ENCODE measurements at places on chromosomes 5 and 9.

DNA sequence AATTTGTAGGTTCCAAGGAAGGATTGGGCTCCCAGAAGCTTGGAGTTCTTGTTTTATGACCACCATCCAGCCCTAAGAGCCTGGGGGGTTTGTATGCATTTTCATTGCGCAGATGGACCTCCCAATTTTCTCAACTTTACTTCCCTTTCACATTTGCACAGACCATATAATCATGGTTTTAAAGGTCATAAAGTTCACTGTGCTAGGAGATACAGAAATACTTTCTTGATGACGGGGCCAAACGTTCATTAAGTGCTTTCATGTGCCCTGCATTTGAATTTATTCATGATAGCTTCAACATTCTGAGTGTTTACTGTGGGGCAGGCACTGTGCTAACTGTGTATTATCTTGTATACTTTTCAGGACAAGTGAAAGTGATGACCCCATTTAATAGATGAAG lies 51.5 kb downstream of the WWC1 start:
- no peak for DNase-seq

DNA sequence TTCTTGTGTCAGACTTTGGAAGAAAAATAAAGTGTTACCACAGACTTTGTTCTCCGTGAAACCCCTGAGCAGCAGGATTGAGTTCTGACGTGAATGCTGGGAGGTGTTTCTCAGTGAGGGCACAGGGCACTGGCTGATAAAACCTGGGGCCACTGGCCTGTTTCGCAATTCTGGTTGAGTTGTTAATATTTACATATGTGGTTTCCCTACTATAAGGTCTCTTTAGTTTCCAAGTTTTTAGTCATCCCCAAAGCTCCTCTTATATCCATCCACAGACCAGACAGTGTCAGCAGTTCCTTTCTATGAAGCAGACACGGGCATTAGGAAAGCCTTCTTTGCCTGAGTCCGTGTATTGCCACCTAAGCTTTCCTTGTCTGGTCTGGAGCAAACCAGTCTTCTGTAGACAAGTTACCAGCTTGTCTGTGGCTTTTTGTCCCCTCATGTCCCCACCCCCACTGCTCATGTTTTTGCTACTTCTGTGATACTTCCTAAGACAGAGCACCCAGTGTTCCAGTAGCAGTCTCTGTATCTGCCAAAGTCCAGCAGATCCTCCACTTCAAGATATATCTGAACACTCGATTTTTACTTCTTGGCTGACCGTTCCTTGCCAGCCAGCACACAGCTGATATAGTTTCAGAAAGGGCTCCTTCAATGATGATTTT lies 42.0 kb downstream of the ACO1 start:
- no peak for DNase-seq

DNA sequence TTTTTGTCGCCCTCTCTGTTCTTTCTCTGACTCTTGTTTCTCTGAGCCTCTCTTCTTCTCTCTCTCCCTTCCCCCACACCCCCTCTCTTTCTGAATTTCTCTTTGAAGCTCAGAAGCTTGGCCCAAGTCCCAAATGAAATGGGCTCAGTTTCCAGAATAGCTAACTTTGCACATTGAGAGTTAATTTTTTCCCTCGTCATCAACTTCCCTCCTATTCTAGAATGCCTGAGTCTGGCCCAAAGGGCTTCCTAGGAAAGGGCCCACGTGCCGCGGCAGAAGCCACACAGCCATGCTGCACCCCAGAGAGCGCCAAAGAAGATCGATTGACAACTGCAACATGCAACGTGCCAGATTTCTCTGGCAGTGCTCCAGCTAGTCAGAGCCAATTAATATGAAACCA lies 588.8 kb upstream of the KLF4 start:
- DNase-seq, result no peak

- no peak for DNase-seq
These were observed 97.7 kb downstream of the RALGPS1 start for GRCh38 chr9:127012250-127012649.

GRCh38 chr5:176908675-176909368 lies 9.7 kb upstream of the HK3 start:
- no peak for DNase-seq

- DNase-seq, result no peak
These were observed 4.7 kb upstream of the BICD2 start for GRCh38 chr9:92769286-92769685.

- DNase-seq, result no peak
These were observed 99.9 kb downstream of the KLF4 start for GRCh38 chr9:107389617-107390071.
